Endodermal cell (in vitro differentiated cells): ENCODE measurements at places on chromosomes 13 and 19. TPM values are rescaled to one million over a fixed set of nuclear protein-coding genes. Genes with fewer than 3 reads are reported as not detected.

Gene PLPP2
- 30.7 to 56.9 TPM (median 55.1 TPM) in 3 replicates for total RNA-seq

- no peaks in the 10 kb centered on the region for H3K27me3 ChIP-seq
- no peaks in the 10 kb centered on the region for H3K36me3 ChIP-seq
- no peak overlapping the region for H3K4me3 ChIP-seq
- H3K27ac ChIP-seq, result no peak overlapping the region
- no peak for DNase-seq
Measured at GRCh38 chr13:91078093-91078679, 269.3 kb upstream of the MIR17HG start.

DNA sequence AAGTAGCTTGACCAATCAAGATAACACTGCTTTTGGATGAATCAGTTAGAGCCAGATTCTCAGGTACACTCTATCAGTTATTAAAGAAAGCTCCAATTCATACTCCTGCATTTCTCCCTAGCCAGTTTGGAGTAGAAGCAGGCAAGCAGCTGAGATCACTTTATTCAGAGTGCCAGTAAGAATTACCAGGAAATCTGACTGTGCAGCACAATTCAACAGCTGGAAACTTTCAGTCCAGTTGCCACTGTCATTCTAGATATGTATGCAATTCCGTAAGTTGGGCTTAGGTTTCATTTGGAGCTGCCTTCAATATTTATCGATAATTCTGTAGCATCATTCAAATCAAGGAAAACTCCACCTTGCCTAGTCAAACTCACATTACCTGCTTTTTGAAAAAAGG is 2625.6 kb upstream of the PCDH20 start:
- no peak for DNase-seq
- H3K36me3 ChIP-seq, result no peaks in the 10 kb centered on the region
- H3K4me3 ChIP-seq, result no peak overlapping the region
- H3K27me3 ChIP-seq, result no peaks in the 10 kb centered on the region
- H3K27ac ChIP-seq, result no peak overlapping the region
- H3K4me1 ChIP-seq, result no peaks in the 10 kb centered on the region

DNA sequence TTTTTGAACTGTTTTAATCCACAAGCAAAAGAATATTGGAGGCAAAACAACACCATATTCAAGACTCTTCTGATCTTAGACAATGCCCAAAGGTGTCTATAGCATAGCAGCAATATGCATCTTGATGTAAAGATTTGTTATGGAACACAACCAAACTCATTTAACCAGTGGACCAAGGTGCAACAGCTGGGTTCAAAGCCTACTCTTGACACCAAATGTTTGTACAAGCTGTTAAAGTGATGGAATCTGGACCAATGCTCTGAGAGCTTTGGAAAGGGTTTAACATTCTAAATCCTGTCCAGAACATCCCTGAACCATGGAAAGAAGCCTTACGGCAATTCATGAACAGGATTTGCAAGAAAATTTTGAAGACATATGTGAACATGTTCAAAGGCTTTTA is 520.0 kb downstream of the GPC6 start:
- no peak for DNase-seq
- no peaks in the 10 kb centered on the region for H3K27me3 ChIP-seq
- no peak overlapping the region for H3K27ac ChIP-seq
- no peaks in the 10 kb centered on the region for H3K36me3 ChIP-seq
- H3K4me1 ChIP-seq, result no peaks in the 10 kb centered on the region
- no peak overlapping the region for H3K4me3 ChIP-seq

Gene FGF22
- 0.77 and 0.81 TPM in 2 replicates for total RNA-seq
